Stimulated activated CD4-positive, alpha-beta T cell treated with anti-CD3 and anti-CD28 coated beads, Interleukin-12 subunit alpha, Interleukin-12 subunit beta, amount 100 ng/mL, for 48 hours (primary cell): ENCODE measurements at places on chromosomes 3 and 15.

- no peak for DNase-seq
Measured at GRCh38 chr3:30258426-30259392, 347.7 kb upstream of the TGFBR2 start.

DNA sequence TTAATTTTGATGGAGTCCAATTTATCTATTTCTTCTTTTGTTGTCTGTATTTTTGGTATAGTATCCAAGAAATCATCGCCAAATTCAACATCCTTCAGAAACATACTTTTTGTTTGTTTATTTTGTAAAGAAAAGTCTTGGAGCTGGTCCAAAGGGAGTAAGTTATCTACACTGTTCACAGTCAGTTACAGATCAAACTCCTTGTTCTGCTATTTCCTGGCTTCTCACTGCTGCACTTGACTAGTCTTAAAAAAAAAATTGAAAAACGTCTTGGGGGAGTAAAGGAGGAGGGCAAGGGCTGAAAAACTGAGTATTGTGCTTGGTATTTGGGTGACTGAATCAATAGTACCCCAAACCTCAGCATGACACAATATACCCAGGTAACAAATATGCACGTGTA is 105.6 kb downstream of the NFKBIZ start:
- DNase-seq: no peak

- no peak for DNase-seq
Measured at GRCh38 chr15:57138349-57138788, 219.9 kb downstream of the TCF12 start.

- no peak for DNase-seq
Measured at GRCh38 chr3:186902713-186903112, 27.6 kb upstream of the ST6GAL1 start.

GRCh38 chr3:138374573-138375134 is 26.3 kb downstream of the MRAS start:
- DNase-seq: no peak

DNA sequence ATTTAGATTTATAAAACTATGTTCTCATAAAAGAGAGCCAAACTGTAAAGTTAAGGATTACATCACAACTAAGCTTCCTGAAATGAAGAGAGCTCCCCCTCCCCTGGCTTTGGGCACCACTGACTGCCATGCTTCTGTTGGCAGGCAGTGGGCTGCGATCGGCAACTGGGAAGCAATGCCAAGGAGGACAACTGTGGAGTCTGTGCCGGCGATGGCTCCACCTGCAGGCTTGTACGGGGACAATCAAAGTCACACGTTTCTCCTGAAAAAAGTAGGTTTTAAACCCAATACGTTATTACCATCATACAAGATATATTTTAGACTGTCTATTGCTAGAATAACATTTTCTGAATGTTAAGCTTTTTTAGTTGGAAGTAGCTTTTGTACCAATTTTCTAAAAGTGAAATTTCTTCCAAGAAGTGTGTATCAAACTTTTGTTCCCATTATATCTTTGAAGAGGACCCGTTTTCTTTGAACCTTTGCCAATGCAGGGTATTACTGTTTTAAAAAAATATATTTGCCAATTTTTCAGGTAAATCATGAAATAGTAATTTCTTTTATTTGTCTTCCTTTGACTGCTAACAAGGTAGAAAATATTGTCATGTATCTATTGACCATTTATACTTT is 184.1 kb downstream of the ADAMTSL3 start:
- no peak for DNase-seq

- no peak for DNase-seq
Measured at GRCh38 chr3:117626577-117626976, 917.0 kb downstream of the TUSC7 start.

DNA sequence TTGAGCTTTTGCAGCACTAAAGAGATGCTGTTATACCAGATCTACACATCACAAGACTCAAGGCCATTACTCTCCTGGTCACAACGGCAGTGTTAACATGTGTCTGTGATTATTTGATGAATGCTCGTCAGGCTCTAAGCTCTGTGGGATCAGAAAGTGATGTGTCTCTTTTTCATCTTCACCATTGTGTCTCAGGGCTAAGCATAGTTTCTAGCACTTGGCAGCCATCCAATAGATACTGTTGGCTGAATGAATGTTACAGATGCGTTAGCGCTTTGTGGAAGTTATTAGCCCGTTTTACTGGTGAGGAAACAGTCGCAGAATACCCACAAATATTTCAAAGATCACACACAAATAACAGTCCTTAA is 1.2 kb upstream of the FAM81A start:
- DNase-seq: no peak

- no peak for DNase-seq
Measured at GRCh38 chr3:67526246-67526645, 128.2 kb downstream of the SUCLG2 start.

GRCh38 chr3:123357275-123357674 is 91.6 kb downstream of the ADCY5 start:
- DNase-seq: no peak

DNA sequence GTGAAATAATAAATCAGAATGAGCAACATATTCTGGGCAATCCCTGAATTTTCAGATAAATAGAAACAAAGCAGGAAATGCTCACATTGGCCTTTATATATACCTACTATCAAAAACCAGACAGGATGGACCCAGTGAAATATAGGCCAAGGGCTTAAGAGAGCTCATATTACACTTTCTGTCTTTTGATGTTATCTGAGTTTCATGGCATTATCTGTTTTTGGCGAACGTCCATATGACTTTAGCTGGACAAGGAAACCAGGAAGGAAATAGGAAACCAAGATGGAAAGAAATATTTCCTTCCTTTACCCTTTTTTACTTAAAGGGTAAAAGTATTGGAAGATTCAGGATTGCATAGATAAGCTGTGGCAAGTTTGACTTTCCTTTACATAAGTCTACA is 274.8 kb downstream of the THSD4 start:
- DNase-seq: no peak

GRCh38 chr3:9100513-9100894 is 137.2 kb upstream of the RAD18 start:
- DNase-seq: no peak

GRCh38 chr3:189512039-189512438 is 119.2 kb upstream of the TP63 start:
- DNase-seq: no peak

- DNase-seq: no peak
Measured at GRCh38 chr15:72445426-72445825, 28.7 kb upstream of the ARIH1 start.

DNA sequence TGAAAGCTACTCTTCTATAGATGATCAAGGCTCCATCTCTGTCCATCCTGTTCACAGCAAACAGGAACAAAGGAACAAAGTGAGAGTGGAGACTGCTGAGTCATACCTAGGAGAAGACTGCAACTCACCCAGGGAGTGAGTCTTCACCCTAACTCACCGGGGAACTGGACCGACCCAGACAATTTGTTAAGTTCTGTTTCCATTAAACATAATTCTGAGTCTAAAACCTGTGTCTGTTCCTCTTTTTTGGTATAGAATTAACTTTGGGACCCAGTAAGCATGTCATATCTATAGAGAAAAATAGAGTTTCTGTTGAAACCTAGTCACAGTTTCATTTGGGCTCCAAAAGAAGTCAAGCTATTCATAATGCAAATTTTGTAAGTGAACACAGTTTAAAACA is 21.6 kb downstream of the CCDC80 start:
- no peak for DNase-seq

- no peak for DNase-seq
Measured at GRCh38 chr3:112569265-112569664, 7.4 kb downstream of the SLC35A5 start.

GRCh38 chr15:26838742-26839460 is 28.0 kb upstream of the GABRA5 start:
- no peak for DNase-seq

GRCh38 chr3:126519506-126520455 is 2.2 kb upstream of the UROC1 start:
- DNase-seq: no peak

- DNase-seq: no peak
Measured at GRCh38 chr3:38614651-38615352, 34.7 kb downstream of the SCN5A start.

DNA sequence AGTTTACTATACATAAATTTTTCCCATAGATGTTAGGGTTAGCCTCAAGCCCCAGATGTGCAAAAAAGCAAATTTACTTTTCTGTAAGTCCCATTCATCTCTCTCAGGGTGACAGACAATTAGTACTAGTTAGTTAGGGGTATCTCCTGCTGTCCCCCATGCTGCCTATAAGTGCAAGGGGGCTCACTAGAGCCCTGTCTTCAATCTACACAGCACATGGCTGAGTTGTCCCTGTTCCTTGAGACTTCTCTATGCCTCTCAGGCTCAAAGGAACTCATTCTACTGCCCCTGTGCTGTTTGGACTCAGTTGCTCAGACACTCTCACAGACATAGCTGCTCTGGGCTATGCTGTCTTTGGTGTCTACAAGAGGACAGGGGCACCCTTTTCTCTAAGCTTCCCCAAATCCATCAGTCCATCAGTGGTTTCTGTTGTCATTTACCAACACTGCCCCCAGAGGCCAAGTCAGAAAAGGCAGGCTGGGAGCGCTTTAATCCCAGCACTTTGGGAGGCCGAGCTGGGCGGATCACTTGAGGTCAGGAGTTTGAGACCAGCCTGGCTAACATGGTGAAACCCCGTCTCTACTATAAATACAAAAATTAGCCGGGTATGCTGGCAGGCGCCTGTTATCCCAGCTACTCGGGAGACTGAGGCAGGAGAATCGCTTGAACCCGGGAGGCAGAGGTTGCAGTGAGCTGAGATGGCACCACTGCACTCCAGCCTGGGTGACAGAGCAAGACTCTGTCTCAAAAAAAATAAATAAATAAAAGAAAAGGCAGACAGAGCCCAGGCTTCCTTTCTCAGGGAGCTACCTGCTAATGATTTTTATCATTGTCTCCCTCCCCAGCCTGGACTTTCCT is 31.4 kb upstream of the PRTG start:
- peak; percentile 20 for DNase-seq

DNA sequence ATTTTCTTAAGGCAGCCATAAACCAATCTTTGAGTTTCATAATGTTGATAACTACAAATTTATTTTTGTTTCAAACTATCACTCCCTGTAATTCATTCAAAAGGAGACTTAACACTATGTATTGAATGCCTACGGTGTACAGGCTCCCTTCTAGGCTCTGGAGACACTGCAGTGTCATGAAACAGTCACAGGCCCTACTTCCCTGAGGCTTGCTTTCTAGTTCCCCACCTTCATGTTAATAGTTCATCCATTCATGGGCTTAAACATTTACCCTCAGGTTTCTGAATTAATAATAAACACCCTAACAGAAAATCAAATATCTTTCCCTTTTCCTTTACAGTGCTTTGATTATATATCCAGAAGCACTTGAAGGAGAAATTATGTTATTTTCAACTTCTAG is 168.7 kb downstream of the CHL1 start:
- no peak for DNase-seq

GRCh38 chr3:15633159-15633558 is 31.6 kb downstream of the BTD start:
- DNase-seq: no peak

GRCh38 chr3:71104121-71104541 is 479.4 kb downstream of the FOXP1 start:
- no peak for DNase-seq

DNA sequence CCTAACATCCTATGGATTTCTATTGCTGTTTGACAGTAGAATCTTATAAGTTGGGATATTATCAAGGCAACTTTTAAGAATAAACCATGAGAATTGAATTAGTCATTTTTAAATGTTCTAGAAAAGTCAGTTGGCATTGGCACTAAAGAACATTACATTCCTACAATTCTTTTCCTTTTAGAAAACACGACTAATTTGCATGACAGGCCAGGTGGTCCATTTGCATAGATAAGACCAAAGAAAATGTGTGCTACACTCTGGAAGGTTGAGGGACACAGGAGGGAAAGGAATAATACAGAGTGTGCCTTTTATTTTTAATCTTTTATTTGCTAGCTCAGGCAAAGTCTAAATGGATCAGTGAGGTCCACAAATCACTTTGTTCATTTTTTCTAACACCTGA is 962.3 kb downstream of the EPHA3 start:
- no peak for DNase-seq

DNA sequence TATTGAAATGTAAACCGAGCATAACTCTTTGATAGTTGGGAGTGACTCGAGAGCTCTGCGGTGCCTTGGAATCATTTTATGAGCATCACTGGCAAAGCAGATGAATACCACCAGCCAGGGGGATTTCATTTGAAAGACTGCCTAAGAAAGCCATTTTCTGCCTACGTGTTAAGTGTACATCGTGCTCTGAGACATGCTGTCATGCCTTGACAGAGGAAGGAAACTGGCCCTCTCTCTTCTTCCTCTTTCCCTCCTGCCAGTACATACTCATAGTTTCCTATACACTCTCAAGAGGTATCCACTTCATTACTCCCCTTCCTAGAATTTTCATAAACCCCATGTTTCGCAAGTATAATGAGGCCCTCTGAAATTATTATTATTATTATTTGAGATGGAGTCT is 8.8 kb downstream of the BCL2A1 start:
- no peak for DNase-seq

- no peak for DNase-seq
Measured at GRCh38 chr15:75822685-75823278, 20.5 kb upstream of the UBE2Q2 start.

DNA sequence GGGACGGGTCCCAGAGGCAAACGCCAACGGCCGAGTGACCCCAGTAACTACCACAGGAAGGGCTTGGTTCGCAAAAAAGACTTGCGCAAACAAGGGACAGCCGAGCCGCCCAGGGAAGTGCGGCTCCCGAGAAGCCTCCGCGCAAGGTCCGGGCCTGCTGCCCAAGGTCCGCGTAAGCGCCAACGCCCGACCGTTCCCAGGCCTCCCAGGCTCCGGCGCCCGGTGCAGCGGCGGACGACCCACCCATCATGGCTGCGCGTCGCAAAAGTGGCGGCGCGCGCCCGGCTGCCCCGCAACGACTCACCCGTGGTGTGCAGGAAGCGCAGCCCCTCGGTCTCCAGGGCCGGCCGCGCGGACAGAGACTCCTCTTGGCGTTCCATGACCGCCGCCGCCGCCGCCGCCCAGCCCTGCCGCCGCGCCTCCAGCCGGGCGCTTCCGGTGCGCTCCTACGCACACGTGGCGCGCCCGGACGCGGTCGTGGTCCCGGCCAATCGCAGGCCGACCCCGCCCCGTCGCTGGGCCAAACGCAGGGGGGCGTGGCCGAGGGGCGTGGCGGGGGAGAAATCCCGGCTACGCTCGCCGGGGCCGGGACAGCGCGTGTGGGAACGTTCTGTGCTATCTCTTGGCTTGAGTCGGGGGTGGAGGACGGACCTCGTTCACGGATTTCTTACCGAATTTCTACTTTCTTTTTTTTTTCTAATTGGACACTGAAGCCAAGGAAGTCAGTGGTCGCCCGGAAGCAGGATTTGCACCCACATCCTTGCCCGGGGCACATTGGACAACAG is at the start of gene SELENOS:
SELENOS (minus strand) TSS at position 448 of the 785 bp plus-strand sequence; CDS start at position 380, 68 bp downstream.
- peak; percentile 89 for DNase-seq

DNA sequence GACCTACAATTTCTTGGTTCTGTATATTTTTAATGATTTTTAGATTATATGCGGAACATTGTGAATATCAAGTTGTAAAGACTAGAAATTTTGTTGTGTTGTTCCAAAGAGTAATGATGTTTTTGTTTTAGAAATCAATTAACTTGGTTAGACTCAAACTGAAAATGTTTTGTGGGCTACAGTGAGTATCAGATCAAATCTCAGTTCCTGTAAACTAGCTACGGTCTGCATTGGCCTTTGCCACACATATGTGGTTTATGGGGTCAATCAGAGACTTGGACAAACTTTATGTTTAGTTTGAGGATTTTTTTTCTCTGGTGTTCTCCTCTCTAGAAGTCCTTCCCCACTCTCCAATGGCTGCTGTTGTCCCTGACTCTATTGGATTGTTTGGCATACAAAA is 308.0 kb upstream of the THRB start:
- no peak for DNase-seq
